Stimulated activated naive B cell treated with anti-CD40 and anti-IgM and Interleukin-4, amounts not matched to agents 10 μg/mL and 1 μg/mL and 100 μg/mL, for 72 hours (primary cell): ENCODE measurements at places on chromosomes 1 and 21.

- no peak overlapping the region for H3K4me3 ChIP-seq
- no peaks in the 10 kb centered on the region for H3K36me3 ChIP-seq
- no peaks in the 10 kb centered on the region for H3K27me3 ChIP-seq
- H3K4me1 ChIP-seq, result no peaks in the 10 kb centered on the region
- no peak overlapping the region for H3K27ac ChIP-seq
Measured at GRCh38 chr1:189708674-189709073, 769.0 kb downstream of the BRINP3 start.

DNA sequence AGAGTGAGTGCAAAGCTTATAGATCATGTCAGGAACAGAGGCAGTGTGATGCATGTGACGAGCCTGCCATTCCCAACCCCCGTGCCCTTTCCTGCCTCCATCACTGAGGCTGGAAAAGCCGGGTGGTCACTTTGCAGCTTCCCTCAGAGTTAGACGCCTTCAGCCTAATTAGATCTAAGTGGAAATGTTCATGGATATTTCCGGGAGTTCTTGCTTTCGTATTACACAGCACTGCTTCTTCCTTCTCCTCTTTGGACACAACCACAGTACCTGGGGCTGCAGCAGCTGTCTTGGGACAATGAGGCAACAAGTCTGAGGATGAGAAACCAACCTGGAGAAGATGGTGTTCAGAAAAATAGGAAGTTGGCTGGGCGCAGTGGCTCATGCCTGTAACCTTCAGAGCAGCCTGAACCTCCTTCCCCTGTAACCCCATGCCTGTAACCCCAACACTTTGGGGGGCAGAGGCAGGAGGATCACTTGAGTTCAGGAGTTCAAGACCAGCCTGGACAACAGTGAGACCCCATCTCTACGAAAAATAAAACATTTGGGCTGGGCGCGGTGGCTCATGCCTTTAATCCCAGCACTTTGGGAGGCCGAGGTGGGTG is 24.5 kb downstream of the SERINC2 start:
- no peaks in the 10 kb centered on the region for H3K27me3 ChIP-seq
- H3K27ac ChIP-seq, result no peak overlapping the region
- H3K4me1 ChIP-seq, result peaks cover 43% of the 10 kb centered on the region
- H3K36me3 ChIP-seq, result no peaks in the 10 kb centered on the region

DNA sequence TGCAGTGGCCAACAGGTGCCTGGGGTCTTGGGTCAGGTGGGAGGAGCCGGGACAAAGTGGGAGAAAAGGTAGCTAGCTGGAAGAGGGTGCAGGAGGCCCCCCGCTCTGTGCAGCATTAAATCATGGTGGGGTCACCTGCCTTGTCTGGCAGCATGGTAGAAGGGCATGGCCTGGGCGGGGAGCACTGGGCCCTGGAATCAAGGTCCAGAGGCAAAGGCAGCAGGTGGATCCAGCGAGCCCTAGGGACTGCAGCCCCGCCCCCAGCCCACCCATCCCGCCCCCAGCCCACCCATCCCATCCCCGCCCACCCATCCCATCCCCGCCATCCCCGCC is 16.7 kb upstream of the TTLL10 start:
- peak overlapping the region; percentile 1 for H3K27ac ChIP-seq
- H3K4me3 ChIP-seq, result peak overlapping the region; percentile 50
- no peak for DNase-seq
- peaks cover 5% of the 10 kb centered on the region for H3K36me3 ChIP-seq

- H3K4me1 ChIP-seq, result peaks cover 7% of the 10 kb centered on the region
- peaks cover 24% of the 10 kb centered on the region for H3K36me3 ChIP-seq
- no peak for DNase-seq
- H3K27ac ChIP-seq, result no peak overlapping the region
Measured at GRCh38 chr1:222716393-222716792, 4.0 kb downstream of the BROX start.

- peak overlapping the region; percentile 80 for H3K4me3 ChIP-seq
- no peak overlapping the region for H3K27ac ChIP-seq
- peaks cover 57% of the 10 kb centered on the region for H3K27me3 ChIP-seq
Measured at GRCh38 chr1:83998205-83998497, 781 bp downstream of the TTLL7 start.

- DNase-seq, result no peak
- no peaks in the 10 kb centered on the region for H3K4me1 ChIP-seq
- peaks cover 30% of the 10 kb centered on the region for H3K27me3 ChIP-seq
- no peak overlapping the region for H3K4me3 ChIP-seq
- no peak overlapping the region for H3K27ac ChIP-seq
Measured at GRCh38 chr1:18681423-18681835, 50.8 kb downstream of the PAX7 start.

DNA sequence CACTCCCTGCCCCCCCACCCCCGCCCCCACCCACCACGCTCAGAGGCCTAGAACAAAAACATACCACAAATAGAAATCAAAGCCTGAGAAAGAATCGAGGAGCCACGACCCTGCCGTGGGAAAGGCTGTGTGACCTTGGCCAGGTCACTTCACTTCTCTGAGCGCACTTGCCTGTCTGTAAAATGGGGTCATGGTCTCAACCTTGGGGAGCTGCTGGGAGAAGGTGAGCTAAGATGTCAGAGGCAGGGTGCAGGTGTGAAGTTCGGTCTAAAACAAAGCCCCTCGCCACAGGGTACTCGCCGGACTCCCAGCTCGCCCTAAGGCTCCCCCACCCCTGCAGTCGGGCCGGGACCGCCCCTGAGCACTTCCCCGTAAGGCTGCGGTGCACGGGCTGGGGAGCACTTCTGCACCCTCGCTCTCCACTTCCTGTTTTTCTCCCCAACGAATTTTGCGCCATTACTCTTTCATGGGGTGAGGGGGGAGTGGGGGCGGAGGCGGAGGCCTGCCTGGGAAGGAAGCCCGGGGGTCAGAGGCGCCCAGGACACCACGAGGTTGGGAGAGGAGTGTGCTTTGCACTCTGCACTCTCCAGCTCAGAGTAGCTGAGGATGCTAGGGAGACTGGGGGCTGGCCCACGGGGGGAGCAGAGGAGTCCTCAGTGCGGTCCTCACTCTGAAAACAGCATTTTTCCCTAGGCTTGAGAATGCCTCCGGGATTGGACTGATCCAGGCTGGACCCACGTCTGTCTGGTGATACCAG is 21.9 kb upstream of the PIK3CD start:
- H3K36me3 ChIP-seq, result peaks cover 41% of the 10 kb centered on the region
- peak overlapping the region; percentile 93 for H3K27ac ChIP-seq
- H3K4me3 ChIP-seq, result peak overlapping the region; percentile 95

GRCh38 chr1:111904478-111905218 is 84.8 kb downstream of the KCND3 start:
- no peak overlapping the region for H3K4me3 ChIP-seq
- H3K27ac ChIP-seq, result no peak overlapping the region
- H3K36me3 ChIP-seq, result no peaks in the 10 kb centered on the region
- DNase-seq, result no peak
- peaks cover 26% of the 10 kb centered on the region for H3K27me3 ChIP-seq
- no peaks in the 10 kb centered on the region for H3K4me1 ChIP-seq

DNA sequence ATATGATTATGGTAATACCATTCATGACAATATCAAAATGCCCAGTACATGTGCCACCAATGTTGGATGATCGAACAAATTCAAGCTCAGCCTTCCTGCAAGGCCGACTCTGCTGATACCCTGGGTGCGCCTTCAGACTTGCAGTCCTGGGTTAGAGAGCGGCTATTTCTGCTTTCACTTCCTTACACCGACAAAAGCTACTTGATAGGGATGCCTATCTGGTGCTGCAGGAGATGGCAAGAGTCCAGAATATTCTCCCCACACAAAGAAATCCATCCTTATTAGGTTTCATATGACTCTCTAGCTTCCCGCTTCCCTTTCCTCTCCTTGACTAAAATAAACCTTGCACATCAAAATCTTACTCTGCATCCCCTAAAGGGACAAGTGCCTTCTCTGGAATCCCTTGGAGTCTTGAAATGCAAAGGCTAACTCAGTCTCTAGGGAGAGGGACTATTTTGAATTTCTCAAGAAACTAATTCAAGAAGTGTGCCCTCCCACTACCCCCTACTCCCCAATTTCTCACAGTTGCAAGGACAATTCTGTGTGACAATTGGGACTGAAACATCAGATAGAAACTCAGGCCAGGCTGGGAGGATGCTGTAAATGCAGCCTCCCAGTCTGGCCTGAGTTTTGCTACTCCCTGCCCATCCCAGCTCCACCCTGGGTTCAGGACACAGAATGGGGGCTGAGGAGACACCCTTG is 103.1 kb upstream of the USP24 start:
- H3K36me3 ChIP-seq, result peaks cover 7% of the 10 kb centered on the region
- peak; percentile 6 for DNase-seq
- H3K4me1 ChIP-seq, result peaks cover 16% of the 10 kb centered on the region
- no peaks in the 10 kb centered on the region for H3K27me3 ChIP-seq

DNA sequence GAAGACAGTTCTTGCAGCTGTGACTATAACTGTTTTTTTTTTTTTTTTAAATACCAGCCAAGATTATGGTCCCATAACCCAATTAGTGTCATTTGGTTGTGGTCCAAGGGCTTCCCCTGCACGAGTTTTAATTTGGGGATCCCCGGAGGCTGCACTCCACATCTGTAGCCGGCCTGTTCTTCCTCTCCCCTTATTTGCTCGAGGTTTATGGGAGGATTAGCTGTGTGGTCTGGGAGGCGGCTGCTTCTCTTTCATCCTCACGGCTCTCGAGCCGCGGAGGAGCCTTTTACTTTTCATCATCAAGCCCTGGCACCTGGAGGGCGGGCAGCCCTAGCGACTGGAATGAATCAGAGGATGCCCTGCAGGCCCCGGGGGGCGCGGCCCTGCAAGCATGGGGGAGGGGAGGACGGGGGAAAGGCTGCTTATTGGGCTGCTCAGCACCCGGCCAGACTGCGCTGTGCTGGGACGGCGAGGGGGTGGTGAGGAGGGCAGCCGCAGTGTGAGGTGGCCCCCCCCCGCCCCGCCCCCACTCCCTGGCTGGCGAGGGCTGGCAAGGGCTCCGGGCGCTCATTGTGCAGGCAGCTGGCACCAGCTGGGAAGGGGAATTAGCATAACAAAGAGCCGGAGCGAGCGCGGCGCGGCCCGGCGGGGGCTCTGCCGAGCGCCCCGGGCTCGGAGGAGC is 18.5 kb downstream of the SERTAD4 start:
- peak overlapping the region; percentile 66 for H3K27ac ChIP-seq
- peak; percentile 58 for DNase-seq
- H3K36me3 ChIP-seq, result no peaks in the 10 kb centered on the region
- peaks cover 47% of the 10 kb centered on the region for H3K27me3 ChIP-seq

GRCh38 chr1:13965770-13966398 is 265.9 kb downstream of the PRDM2 start:
- peaks cover 45% of the 10 kb centered on the region for H3K27me3 ChIP-seq
- H3K27ac ChIP-seq, result no peak overlapping the region
- no peaks in the 10 kb centered on the region for H3K36me3 ChIP-seq
- no peak overlapping the region for H3K4me3 ChIP-seq
- H3K4me1 ChIP-seq, result no peaks in the 10 kb centered on the region

GRCh38 chr1:183551924-183552323 is 38.3 kb downstream of the NCF2 start:
- peaks cover 31% of the 10 kb centered on the region for H3K36me3 ChIP-seq
- H3K27me3 ChIP-seq, result no peaks in the 10 kb centered on the region
- no peak overlapping the region for H3K4me3 ChIP-seq
- DNase-seq, result no peak
- H3K27ac ChIP-seq, result no peak overlapping the region
- H3K4me1 ChIP-seq, result peaks cover 38% of the 10 kb centered on the region

GRCh38 chr21:31457675-31458074 is 113.6 kb upstream of the TIAM1 start:
- DNase-seq, result no peak
- no peaks in the 10 kb centered on the region for H3K4me1 ChIP-seq
- no peaks in the 10 kb centered on the region for H3K36me3 ChIP-seq
- no peaks in the 10 kb centered on the region for H3K27me3 ChIP-seq

GRCh38 chr1:85947186-85947585 is 209.4 kb downstream of the COL24A1 start:
- no peak for DNase-seq
- H3K4me3 ChIP-seq, result no peak overlapping the region
- no peaks in the 10 kb centered on the region for H3K36me3 ChIP-seq
- no peak overlapping the region for H3K27ac ChIP-seq

- DNase-seq, result peak; percentile 9
- H3K4me3 ChIP-seq, result no peak overlapping the region
- H3K27me3 ChIP-seq, result peaks cover 9% of the 10 kb centered on the region
- H3K36me3 ChIP-seq, result no peaks in the 10 kb centered on the region
- H3K27ac ChIP-seq, result no peak overlapping the region
- H3K4me1 ChIP-seq, result peaks cover 1% of the 10 kb centered on the region
Measured at GRCh38 chr1:91282695-91283420, 121.8 kb downstream of the HFM1 start.

DNA sequence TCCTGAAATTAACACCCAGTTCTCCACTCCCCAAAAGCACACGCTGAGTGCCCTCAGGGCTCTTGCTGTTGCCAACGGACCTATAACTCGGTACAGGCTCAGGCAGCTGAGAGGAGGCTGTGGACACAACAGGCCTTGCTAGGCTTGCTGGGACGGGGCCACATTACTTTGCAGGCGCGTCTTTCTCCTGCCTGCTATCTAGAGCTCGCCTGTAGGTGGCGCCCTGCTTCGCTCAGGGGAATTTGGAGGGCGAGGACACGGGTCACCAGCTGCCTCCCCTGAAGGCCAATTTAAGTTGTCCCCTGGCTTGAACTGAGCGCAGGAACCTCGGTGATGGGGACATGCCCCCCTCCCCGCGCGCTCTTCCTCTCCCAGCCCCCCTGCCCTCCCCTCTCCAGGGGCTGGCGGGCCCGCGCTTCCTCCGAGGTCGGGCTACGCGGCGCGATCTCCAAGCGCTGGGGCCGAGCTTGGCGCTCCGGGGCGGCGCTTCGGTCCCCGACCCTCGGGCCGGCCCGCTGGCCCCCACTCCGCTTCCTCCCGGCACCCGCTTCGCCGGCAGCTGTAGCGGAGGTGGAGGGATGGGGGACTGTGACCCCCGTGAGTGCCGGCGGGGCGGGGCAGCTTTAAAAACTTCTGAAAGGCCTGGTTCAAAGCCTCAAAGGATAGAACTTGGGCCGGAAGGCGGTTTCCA is 32.4 kb upstream of the NFIA start:
- H3K4me3 ChIP-seq, result peak overlapping the region; percentile 81
- peaks cover 65% of the 10 kb centered on the region for H3K27me3 ChIP-seq
- no peaks in the 10 kb centered on the region for H3K36me3 ChIP-seq
- H3K4me1 ChIP-seq, result peaks cover 33% of the 10 kb centered on the region

DNA sequence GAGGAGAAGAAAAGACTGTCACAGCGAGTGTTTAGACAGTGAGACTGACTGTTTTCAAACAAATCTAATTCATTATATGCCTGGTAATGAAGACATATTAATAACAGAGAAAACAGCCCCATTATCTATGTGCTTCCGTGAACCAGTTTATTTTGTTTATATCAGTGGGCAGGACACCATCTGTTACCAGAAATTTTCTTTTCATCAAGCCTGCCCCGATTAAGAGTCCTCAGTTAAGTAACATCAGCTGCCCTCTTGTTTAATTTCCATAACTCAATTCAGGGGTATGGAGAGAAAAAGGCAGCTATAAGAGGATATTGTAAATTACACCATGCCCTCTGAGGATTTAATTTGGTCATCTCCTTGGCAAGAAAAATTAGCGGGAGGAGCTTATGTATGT is 94.0 kb downstream of the TMEM200B start:
- no peaks in the 10 kb centered on the region for H3K27me3 ChIP-seq
- no peaks in the 10 kb centered on the region for H3K4me1 ChIP-seq
- no peak overlapping the region for H3K4me3 ChIP-seq
- peak overlapping the region; percentile 61 for H3K27ac ChIP-seq

GRCh38 chr1:93042187-93043056 is 36.7 kb upstream of the MTF2 start:
- DNase-seq, result no peak
- peak overlapping the region; percentile 50 for H3K4me3 ChIP-seq
- peak overlapping the region; percentile 56 for H3K27ac ChIP-seq
- no peaks in the 10 kb centered on the region for H3K36me3 ChIP-seq
- H3K27me3 ChIP-seq, result no peaks in the 10 kb centered on the region
